NCI-H446 (cell line): ENCODE measurements at places on chromosomes 1 and 21.

DNA sequence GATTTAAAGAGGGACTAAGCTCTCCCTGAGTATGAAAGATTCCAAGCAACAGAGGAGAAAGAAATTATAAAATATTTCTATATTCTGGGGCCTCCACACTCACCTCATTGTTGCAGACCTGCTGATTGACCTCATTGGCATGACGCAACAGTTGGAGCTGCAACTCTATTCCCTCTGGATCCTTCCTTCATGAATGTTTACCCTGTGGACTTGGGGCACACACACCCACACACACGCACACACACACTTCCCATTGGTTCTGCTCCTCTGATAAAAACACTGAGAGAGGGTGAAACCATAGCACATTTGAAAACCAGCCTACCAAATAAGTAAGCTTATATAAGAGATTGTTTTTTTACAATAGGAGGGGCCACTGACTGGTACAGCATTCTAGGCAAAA lies 159.1 kb downstream of the BRINP2 start:
- no peak for DNase-seq

GRCh38 chr1:17890056-17890814 lies 135.1 kb downstream of the ACTL8 start:
- DNase-seq, result no peak

DNA sequence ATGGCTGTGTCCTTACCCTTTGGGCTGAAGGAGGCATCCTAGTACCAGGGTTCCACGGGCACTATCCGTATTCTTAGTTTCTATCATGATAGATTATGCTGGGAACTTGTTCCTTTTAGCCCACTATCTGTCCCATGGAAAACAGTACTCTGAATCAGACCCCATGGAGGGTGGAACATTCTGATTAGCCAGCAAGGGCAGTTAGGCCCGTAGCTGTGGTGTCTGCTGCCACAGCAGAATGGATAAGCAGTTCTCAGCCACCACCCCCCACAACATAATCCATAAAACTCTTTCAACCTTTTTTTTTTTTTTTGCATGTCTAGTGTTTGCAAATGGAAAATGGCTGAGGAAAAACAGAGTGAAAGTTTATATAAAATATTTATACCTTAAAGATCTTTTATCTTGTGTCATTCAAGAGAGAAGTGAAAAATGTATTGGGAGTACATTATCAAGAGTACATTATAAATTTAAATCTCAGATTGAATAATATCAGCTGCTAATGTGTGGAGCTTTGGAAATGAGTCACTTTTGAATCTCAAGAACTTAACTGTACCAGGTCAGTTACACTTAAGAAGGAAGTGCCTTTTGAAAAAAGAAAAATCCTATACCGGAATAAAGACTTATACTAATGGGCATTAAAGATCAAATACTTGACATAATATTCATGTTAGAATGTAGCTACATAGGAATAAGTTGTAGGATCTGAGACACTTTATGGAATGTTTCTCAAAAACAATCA lies 80.3 kb downstream of the NFIA start:
- DNase-seq, result no peak

DNA sequence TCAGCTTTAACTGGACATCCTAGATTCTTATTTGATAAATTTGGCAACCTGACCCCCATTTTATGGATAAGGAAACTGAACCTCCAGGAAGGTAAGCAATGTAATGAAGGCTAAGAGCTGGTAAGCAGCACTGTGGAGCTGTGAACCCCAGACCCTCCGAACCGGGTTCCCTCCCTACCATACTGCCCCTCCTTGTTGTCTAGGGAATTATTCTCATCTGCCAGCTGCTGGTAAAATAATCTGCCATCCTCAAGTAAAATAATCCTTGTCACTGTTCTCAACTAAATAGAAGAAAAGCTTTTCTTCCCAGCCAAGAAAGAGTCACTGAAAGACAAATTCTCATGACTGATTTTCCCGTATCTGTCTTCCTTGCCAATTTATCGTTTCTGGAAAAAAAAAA lies 55.8 kb upstream of the PRDX6 start:
- no peak for DNase-seq

DNA sequence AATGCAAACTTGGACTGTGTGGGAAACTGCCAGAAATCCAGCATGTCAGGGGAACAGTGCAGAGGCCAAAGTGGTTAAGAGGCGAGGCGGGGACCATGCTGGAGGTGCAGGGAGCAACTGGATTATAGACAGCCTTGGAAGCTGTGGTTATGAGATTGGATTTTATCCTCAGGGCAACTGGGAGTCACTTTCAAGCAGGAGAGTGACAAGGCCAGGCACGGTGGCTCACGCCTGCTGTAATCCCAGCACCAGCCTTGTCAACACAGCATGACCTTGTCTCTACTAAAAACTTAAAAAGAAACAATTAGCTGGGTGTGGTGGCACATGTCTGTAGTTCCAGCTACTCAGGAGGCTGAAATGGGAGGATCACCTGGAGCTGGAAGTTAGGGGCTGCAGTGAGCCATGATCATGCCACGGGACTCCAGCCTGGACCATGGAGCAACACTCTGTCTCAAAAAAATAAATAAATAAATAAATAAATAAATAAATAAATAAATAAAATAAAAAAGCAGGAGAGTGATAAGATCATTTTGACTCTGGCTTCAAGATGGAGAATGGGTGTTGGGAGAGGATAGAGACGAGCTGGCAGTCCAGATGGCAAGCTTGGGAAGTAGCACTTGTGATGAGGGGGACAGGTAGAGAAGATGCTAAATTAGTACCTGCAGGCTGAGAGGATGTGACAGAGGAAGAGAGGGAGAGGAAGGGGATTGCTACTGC lies 3.5 kb downstream of the HAPLN2 start:
- no peak for DNase-seq

GRCh38 chr1:203371288-203371687 lies 20.4 kb upstream of the FMOD start:
- no peak for DNase-seq

GRCh38 chr1:67213164-67213563 lies 46.9 kb downstream of the IL23R start:
- DNase-seq, result no peak

- no peak for DNase-seq
Observed at GRCh38 chr1:151005729-151006319, 878 bp downstream of the MINDY1 start.
